ENCODE measurements at places on chromosomes 4 and X. TPM values are rescaled to one million over a fixed set of nuclear protein-coding genes. Genes with fewer than 3 reads are reported as not detected.

The SMIM14 gene
- 57.1 TPM for total RNA-seq

The OTC gene
- 0.16 TPM for total RNA-seq

The MAGEB17 gene
- 0.09 TPM for total RNA-seq

The TRAPPC2 gene
- total RNA-seq: 13.2 TPM

The SUPT20HL2 gene
- total RNA-seq: not detected

The MAGEA9B gene
- total RNA-seq: not detected

The TMEM154 gene
- total RNA-seq: 2.7 TPM

The TEX13B gene
- not detected for total RNA-seq

The GPR78 gene
- total RNA-seq: 0.63 TPM

The RBM47 gene
- 0.32 TPM for total RNA-seq

The USP38 gene
- total RNA-seq: 9.5 TPM

The GAK gene
- 41.0 TPM for total RNA-seq

The STS gene
- 2.5 TPM for total RNA-seq

The WNK3 gene
- 0.16 TPM for total RNA-seq

The DIPK2B gene
- not detected for total RNA-seq

The UBE2D3 gene
- 206 TPM for total RNA-seq

The NDUFC1 gene
- total RNA-seq: 52.3 TPM

The GAR1 gene
- 1.4 TPM for total RNA-seq

The BMX gene
- not detected for total RNA-seq

The DGKQ gene
- 13.6 TPM for total RNA-seq

The IQSEC2 gene
- total RNA-seq: 7.7 TPM

The UGT8 gene
- not detected for total RNA-seq

The ABCG2 gene
- 1.1 TPM for total RNA-seq

The PLP2 gene
- total RNA-seq: 17.8 TPM

The RADX gene
- total RNA-seq: 1.2 TPM

The GPR50 gene
- total RNA-seq: not detected

The RLIM gene
- 39.9 TPM for total RNA-seq

The MAML3 gene
- total RNA-seq: 0.52 TPM

The FDCSP gene
- total RNA-seq: not detected

The RBM46 gene
- total RNA-seq: under 0.01 TPM

The BRS3 gene
- total RNA-seq: not detected

The EVC gene
- 42.9 TPM for total RNA-seq

The FGG gene
- total RNA-seq: not detected

The SULT1B1 gene
- not detected for total RNA-seq

The DCHS2 gene
- 0.09 TPM for total RNA-seq

The CXCL1 gene
- 1.5 TPM for total RNA-seq

The ANOS1 gene
- not detected for total RNA-seq

The TCEAL9 gene
- 148 TPM for total RNA-seq

The MTCP1 gene
- 21.8 TPM for total RNA-seq

The PPEF1 gene
- 0.09 TPM for total RNA-seq

The PAGE1 gene
- total RNA-seq: not detected

The ZNF185 gene
- 1.7 TPM for total RNA-seq

The RHOH gene
- total RNA-seq: under 0.01 TPM

The FABP2 gene
- total RNA-seq: not detected

The CYTL1 gene
- total RNA-seq: not detected

Measured in bronchial smooth muscle cell (primary cell).